ENCODE measurements at places on chromosomes 5 and 9. TPM values are rescaled to one million over a fixed set of nuclear protein-coding genes. Genes with fewer than 3 reads are reported as not detected.

GRCh38 chr5:143233031-143233430, 170.5 kb downstream of the NR3C1 start:
- H3K4me3 ChIP-seq, result no peak overlapping the region
- H3K27ac ChIP-seq, result no peak overlapping the region
- DNase-seq, result no peak
- H3K36me3 ChIP-seq, result no peaks in the 10 kb centered on the region
- no peaks in the 10 kb centered on the region for H3K27me3 ChIP-seq
- H3K4me1 ChIP-seq, result no peaks in the 10 kb centered on the region

- no peak for DNase-seq
- H3K36me3 ChIP-seq, result no peaks in the 10 kb centered on the region
- H3K4me1 ChIP-seq, result no peaks in the 10 kb centered on the region
- no peaks in the 10 kb centered on the region for H3K27me3 ChIP-seq
These were observed 56.5 kb downstream of the MACROH2A1 start for GRCh38 chr5:135342551-135342875.

DNA sequence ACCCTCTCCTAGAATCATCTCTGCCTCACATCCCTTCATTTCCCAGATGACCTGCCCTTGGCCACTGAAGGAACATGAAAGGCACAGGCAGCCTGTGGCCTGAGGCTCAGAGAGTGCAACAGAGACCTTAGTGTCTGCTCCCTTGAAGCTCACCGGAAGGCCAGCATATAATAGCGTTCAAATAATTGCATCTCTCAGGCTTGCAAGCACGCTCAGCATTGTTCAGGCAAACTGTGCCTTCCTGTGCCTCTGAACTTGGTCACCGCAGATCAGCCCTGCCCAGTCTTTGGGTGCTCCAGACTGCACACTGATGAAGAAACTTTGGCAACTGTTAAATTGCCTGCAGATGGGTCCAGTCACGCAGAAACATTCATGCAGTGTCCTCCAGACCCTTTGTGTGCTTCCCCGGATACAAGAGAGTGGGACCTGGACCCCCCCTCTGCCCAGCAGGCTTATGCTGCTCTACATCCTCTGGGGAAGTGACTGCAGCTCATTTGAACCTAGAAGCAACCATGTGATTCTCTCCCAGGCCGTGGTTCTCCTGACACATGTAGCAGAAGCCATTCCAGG, 216.0 kb upstream of the ANKRD55 start:
- DNase-seq, result no peak
- H3K36me3 ChIP-seq, result no peaks in the 10 kb centered on the region
- H3K27me3 ChIP-seq, result no peaks in the 10 kb centered on the region
- no peaks in the 10 kb centered on the region for H3K4me1 ChIP-seq
- H3K4me3 ChIP-seq, result no peak overlapping the region
- no peak overlapping the region for H3K27ac ChIP-seq

PWWP2A gene
- 25.2 TPM for total RNA-seq

LIFR gene
- 115 TPM for total RNA-seq

GRCh38 chr5:89703817-89704216, 705.7 kb downstream of the CETN3 start:
- no peak for DNase-seq
- H3K36me3 ChIP-seq, result no peaks in the 10 kb centered on the region
- H3K4me1 ChIP-seq, result no peaks in the 10 kb centered on the region
- no peak overlapping the region for H3K27ac ChIP-seq

SLCO4C1 gene
- 0.10 TPM for total RNA-seq

NKD2 gene
- 1.2 TPM for total RNA-seq

GRCh38 chr9:27528076-27528885, 1.3 kb downstream of the MOB3B start:
- peak; percentile 86 for DNase-seq
- peak overlapping the region; percentile 91 for H3K27ac ChIP-seq
- H3K4me1 ChIP-seq, result peaks cover 9% of the 10 kb centered on the region
- H3K27me3 ChIP-seq, result no peaks in the 10 kb centered on the region
- H3K4me3 ChIP-seq, result peak overlapping the region; percentile 68

- no peaks in the 10 kb centered on the region for H3K36me3 ChIP-seq
- no peak for DNase-seq
- H3K4me3 ChIP-seq, result no peak overlapping the region
- no peaks in the 10 kb centered on the region for H3K4me1 ChIP-seq
- H3K27ac ChIP-seq, result no peak overlapping the region
- no peaks in the 10 kb centered on the region for H3K27me3 ChIP-seq
These were observed 63.2 kb upstream of the FSTL4 start for GRCh38 chr5:133675376-133676154.

- H3K27ac ChIP-seq, result no peak overlapping the region
- no peaks in the 10 kb centered on the region for H3K27me3 ChIP-seq
- no peak for DNase-seq
- no peak overlapping the region for H3K4me3 ChIP-seq
These were observed 6.0 kb downstream of the CFAP90 start for GRCh38 chr5:7844901-7845300.

PLAC8L1 gene
- total RNA-seq, result 0.78 TPM

SLC6A19 gene
- not detected for total RNA-seq

DNA sequence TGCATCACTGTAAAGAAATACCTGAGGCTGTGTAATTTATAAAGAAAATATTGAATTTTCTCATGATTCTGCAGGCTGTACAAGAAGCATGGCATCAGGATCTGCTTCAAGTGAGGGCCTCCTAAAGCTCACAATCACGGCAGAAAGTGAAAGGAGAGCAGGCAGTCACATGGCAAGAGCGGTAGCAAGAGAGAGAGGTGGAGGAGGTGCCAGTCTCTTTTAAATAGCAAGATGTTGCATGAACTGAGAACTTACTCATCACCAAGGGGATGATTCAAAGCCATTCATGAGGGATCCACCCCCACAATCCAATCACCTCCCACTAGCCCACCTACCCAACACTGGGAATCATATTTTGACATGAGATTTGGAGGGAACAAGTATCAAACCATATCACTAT, 184.5 kb upstream of the PAPPA start:
- no peak for DNase-seq
- no peak overlapping the region for H3K4me3 ChIP-seq
- H3K36me3 ChIP-seq, result no peaks in the 10 kb centered on the region
- H3K27ac ChIP-seq, result no peak overlapping the region
- no peaks in the 10 kb centered on the region for H3K27me3 ChIP-seq
